ENCODE measurements at places on chromosomes 16 and 17.

- DNase-seq: no peak
These were observed 12.9 kb downstream of the MXRA7 start for GRCh38 chr17:76697702-76698465.

DNA sequence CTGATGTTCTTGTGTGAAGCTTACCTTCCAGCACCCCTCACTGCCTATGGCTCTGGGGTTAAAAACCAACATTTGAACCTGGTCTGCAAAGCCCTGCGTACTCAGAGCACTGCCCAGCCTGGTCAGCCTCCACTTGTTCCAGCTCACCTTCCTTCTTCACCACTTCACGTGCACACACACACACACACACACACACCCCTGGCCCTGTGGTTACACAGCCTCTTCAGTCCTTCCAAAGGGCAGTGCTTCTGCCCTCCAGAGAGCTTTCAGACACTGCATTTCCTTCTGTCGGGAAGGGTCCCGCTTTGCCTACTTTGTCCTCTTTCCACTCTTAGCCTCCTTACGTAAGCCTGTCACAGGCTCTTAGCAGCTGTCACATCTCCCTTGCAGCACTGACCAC, 9.6 kb upstream of the TMEM220 start:
- no peak for DNase-seq

DNA sequence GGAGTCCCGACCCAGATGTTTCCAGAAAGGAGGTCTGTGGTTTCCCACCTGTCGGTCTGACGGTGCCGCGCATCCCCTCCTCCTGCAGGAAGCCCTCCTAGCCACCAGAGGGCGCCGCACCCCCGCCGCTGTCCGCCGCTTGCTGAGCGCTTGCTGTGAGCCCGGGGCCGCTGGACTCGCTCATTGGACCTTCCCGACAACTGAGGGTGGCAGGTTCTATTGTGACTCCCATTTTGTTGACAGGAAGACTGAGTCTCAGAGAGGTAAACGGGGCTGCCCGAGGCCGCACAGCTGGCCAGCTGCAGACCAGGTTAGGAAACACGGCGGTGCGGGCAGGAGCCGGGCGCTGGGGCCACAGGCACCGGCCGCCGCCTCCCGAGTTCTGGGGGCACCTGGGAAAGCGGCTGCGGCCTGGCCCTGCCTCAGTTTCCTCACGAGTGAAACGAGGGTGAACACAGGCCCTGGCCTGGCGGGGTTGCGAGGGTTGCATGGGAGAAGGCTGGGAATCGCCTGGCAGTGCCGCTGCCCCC, 191.1 kb upstream of the CIBAR2 start:
- no peak for DNase-seq

DNA sequence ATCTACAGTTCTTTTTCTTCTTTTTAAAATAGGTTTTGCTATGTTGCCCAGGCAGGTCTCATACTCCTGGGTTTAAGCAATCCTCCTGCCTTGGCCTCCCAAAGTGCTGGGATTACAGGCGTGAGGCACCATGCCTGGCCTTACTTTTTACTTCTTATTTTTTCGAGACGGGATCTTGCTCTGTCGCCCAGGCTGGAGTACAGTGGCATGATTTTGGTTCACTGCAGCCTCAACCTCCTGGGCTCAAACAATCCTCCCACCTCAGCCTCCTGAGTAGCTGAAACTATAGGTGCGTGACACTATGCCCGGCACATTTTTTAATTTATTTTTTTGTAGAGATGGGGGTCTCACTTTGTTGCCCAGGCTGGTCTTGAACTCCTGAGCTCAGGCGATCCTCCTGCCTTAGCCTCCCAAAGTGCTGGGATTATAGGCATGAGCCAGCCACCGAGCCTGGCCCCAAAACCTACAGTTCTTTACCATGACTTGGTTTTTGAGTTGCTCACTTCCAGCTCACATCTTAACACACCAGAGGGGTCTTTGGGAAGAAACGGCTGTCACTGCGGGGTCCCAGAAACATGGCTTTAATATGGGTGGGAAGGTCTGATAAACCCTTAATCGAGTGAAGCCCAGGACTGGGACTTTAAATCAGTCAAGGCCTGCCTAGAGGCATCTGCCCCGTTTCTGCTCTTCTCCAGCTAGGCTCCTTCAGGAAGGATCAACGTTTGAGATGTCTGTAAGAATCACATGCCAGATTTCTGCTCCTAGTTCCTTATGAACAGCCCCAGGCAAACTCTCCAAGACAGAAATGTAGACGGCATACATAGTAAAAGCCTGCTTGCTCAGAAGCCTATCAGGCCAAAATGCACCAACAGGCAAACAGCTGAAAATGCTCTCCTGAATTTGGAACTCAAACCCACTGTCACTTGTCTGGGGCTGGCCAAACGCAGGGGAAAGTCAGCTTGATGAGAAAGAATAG, 91.7 kb upstream of the TOB1 start:
- DNase-seq: no peak

- DNase-seq: no peak
These were observed 8.9 kb downstream of the ZNF319 start for GRCh38 chr16:57991551-57992059.

DNA sequence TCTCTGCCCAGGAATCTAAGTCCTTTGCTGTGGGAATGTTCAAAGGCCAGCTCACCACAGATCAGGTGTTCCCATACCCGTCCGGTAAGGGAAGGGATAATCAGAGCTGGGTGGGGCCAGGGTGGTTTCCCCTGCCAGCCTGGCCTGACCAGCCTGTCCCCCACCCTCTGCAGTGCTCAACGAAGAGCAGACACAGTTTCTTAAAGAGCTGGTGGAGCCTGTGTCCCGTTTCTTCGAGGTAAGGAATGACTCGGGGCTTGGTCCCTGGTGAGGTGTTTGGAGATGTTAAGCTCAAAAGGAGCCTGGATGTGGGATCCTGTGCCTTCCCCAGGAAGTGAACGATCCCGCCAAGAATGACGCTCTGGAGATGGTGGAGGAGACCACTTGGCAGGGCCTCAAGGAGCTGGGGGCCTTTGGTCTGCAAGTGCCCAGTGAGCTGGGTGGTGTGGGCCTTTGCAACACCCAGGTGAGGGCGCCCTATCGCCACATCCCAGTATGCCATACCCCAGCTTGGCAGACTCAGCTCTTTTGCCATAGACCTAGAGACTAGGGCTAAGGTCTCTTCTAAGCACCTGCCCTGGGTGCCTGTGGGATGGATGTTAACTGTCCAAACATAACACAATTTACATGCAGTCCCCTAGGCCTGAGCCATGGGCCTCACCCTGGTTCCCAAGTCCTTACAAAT, 997 bp downstream of the ACADVL start:
- no peak for DNase-seq

GRCh38 chr17:78717431-78717980, 64.6 kb downstream of the CYTH1 start:
- no peak for DNase-seq

- DNase-seq: no peak
These were observed 1.2 kb downstream of the IRF8 start for GRCh38 chr16:85900027-85900792.

DNA sequence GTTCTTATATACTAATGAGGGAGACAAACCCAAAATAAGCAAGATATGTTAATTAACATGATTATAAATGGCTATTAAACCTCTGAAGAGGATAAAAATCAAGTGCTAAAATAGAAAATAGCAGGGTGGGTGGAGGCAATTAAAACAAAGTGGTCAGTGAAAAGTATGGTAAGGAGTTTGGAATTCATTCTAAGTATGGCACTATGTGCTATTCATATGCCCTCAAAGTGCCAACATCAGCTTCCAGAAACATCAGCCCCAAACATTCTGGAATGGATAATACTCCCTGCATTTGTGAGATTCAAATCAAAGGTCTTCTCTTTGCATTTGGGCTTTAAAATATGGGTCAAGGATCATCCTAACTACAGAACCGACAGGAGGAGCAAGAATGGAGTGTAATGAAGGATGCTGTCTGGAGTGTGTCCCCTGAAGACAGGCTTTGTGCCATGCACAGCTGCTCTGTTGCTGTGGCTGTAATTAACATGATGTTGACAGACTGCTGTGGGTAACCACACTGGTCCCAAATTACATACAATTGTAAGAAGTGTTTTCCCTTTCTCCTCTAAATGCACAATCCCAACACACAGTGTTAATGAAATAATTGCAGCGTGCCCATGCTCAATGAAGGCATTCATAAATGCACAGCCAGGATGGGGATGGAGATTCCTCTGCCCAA, 93.1 kb downstream of the VAT1L start:
- DNase-seq: no peak

GRCh38 chr17:43015579-43015978, 6.6 kb downstream of the VAT1 start:
- DNase-seq: no peak

DNA sequence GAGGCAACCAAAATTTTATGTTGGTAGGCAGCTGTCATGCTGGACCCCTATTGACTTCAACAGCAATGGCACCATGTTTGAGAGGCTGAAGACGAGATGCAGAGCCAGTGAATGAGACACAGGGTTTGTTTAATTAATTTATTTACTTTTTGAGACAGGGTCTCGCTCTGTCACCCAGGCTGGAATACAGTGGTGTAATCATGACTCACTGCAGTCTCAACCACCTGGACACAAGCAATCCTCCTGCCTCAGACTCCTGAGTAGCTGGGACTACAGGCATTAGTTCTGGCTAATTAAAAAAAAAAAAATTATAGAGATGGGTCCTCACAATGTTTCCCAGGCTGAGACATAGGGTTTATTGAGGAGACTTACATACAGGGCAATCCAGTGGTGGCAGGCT, 36.2 kb upstream of the PPM1D start:
- DNase-seq: no peak

DNA sequence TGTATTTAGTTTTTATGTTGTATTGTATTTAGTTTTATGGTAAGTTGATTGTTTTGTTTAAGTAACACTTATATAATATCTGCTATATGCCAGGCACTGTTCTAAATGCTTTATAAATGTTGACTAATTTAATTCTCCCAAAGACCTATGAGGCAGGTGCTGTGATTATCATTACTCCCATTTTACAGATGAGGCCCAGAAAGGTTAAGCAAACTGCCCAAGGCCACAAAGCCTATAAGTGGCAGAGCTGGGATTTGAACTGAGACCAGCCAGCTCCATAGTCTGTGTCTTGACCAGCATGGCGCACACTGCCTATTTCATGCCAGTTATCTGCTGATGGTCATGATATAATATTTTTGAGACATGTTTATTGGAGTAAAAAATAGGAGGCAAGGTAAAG, 24.0 kb downstream of the IL21R start:
- DNase-seq: no peak

- no peak for DNase-seq
These were observed 4.5 kb downstream of the ARHGDIA start for GRCh38 chr17:81866440-81867169.

GRCh38 chr17:43418441-43419374, 19.9 kb downstream of the ARL4D start:
- no peak for DNase-seq

GRCh38 chr17:80125656-80126448, 21.1 kb downstream of the EIF4A3 start:
- no peak for DNase-seq

GRCh38 chr16:88057656-88058055, 106.4 kb downstream of the BANP start:
- DNase-seq: no peak

- no peak for DNase-seq
These were observed 38.9 kb upstream of the C1QL1 start for GRCh38 chr17:45006927-45007461.

- DNase-seq: peak; percentile 84
These were observed at the start of gene MCRIP1 for GRCh38 chr17:81833160-81833920. MCRIP1 (minus strand) TSS chr17:81833291; CDS start chr17:81824506, 8,785 bp downstream.

- DNase-seq: no peak
These were observed 25.0 kb upstream of the ADAM11 start for GRCh38 chr17:44733753-44734152.

DNA sequence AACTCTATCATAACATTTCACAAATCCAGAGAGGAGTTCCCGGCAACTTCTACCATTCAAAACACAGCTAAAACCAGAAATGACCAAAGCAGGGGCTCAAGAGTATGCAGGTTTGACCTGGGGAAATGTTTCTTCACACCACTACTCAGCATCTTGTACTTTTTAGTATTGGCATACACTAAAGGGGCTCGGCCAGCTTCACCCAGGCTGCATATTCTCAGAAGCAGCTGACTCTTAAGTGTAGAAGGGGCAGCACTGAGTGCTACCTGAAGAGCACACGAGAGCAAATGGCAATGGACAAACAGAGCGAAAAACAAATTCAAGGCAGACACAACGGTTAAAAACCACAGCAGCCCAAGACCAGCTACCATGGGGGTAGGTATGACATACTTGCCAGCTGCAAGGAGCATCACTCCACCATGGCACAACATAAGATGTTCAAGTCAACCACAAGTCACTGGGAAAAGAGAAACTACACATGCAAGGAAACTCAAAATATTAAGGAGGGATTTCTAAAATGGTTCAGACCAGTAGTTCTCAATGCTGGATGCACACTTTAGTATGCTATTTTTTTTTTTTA, 34.4 kb downstream of the N4BP1 start:
- DNase-seq: no peak

DNA sequence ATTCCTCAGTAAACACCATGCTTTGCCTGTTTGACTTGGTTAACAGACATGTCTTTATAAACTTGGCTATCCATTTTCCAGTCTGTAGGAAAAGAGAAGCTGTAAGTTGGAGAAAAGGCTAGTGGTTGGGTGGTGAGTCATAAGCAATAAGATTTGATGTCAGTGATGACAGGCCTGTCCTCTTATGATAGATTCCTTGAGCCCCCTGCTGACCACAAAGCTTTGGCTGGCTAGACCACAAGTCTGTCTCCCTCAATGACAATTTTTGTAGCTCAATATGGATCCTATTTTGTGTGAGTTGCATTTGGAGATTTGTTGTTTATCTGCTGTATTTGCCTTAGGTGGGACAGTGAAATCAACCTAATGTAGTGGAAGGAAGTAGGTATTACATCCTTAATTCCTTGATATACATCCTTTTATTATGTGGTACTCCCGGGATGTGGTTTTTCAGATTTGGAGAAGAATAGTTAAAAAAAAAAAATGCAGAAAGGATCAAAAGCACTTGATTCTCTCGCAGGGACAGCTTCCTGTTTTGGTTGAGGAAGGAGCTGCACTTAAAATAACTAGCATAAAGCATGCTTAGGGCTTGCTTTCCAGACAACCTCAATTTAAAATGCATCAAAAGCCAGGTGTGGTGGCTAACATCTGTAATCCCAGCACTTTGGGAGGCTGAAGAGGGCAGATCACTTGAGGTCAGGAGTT, 67.4 kb downstream of the SIAH1 start:
- DNase-seq: no peak

GRCh38 chr16:69424935-69425784, 741 bp downstream of the CYB5B start:
- DNase-seq: no peak

DNA sequence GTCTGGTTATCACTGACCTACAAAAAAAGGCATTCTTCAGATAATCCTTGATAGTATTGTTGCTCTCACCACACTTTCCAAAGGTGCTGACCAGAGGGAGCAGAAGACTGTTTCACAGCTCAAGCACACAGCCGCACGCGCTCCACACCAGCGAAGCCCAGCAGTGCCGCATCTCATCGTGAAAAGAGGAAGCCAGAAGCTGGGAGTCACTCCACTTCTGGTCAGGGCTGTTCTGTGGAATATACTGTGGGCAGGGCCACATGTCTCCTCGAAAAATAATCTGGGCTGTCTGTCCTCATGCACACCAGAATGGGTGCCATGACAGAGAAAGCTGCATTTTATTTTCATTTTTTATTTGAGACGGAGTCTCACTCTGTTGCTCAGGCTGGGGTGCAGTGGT, 7.3 kb upstream of the PRSS36 start:
- no peak for DNase-seq

- no peak for DNase-seq
These were observed 592 bp downstream of the IL21R start for GRCh38 chr16:27402569-27402963.

- no peak for DNase-seq
These were observed 40.8 kb downstream of the CYB5B start for GRCh38 chr16:69465083-69465721.

- DNase-seq: no peak
These were observed 21.7 kb downstream of the COTL1 start for GRCh38 chr16:84596161-84596560.
